Cortex of kidney (tissue), 1 donor: ENCODE measurements at places on chromosomes 7 and 10.

DNA sequence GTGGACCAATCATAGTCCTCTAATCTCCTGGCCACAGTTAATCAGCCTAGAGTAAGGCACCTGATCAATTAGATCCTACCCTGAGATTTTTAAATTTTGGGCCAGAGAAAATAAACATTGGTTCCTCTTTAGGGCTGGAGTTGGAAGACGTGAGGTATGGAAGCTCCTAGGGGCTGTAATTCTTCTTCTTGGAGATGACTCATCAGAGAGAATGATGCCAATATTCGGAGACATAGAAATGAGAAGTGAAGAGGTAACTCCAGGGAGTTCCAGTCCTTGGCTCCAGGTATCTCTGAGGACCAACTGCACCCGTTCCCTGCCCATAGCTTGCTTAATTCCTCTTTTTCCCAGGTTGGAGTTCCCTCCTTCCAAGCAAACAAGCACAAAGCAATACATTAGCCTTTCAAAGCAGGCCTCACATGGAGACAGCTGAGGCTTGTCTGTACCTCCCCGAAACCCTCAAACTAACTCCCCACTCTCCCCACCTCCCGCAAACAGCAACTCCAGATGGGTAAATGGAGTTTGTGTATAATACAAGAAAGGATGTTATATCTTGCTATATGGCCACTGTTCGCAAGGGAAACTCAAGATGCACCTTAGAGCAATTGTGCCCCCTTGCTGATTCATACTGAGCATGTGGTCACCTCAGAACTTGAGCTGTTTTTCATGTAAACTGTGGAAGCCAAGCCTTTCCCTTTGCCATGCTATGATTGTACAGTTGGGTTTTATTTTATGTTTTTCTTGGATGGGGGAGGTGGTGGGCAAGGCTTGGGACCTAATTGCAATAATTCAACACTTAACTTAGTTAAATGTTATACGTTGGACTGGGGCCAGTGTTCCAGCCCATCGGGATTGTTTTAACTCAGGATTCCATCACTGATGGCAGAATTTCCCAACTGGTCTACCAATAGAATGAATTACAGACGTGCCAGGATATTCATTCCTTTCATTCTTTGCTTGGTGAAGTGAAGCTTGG, 29.3 kb downstream of the PIK3AP1 start:
- no peak for DNase-seq

- no peak for DNase-seq
These were observed 25.1 kb downstream of the AP5Z1 start for GRCh38 chr7:4800487-4800886.

- DNase-seq: no peak
These were observed 3.2 kb downstream of the TES start for GRCh38 chr7:116213361-116214130.

DNA sequence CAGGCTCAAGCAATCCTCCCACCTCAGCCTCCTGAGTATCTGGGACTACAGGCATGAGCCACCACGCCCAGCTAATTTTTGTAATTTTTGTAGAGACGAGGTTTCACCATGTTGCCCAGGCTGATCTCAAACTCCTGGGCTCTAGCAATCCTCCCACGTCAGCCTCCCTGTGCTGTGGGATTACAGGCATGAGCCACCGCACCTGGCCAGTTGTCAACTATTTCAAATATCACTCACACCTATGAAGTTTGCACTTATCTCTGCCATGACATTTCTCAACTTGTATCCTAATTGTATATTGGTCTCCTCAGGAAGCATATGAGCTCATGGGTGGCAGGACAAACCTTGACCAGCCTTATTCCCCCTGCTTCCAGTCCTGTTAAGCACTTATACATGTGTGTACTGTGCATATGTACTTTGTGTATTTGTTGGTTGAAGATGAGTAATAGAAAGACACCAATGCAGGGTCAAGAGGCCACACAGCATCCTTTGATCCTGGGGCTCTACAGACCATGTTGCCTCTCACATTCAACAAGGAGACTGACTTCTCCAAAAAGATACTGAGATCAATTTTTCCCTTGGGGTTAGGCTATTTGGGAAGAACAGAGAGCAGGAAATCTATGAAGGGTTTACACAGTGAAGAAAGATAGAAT, 82.2 kb downstream of the SLC16A9 start:
- DNase-seq: no peak

DNA sequence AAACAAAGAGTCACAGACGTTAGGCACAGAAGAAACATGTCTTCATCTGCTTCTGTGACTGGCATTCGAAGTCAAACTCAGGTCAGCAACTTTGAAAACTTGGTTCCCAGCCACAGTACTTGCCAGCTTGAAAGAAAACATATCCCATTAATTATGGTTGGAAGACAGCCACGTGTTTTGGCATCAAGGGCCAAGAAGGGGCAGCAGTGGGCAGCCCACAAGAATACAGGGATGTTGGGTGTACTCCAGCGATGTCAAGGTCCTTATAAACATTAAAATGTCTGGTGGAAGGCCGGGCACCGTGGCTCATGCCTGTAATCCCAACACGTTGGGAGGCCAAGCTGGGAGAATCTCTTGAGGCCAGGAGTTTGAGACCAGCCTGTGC, 29.5 kb downstream of the JCAD start:
- no peak for DNase-seq

GRCh38 chr7:138194567-138194966, 118.3 kb downstream of the AKR1D1 start:
- DNase-seq: no peak

- no peak for DNase-seq
These were observed 26.2 kb upstream of the SLC29A3 start for GRCh38 chr10:71292624-71293445.

GRCh38 chr10:102741726-102742237, 2.0 kb upstream of the WBP1L start:
- no peak for DNase-seq

DNA sequence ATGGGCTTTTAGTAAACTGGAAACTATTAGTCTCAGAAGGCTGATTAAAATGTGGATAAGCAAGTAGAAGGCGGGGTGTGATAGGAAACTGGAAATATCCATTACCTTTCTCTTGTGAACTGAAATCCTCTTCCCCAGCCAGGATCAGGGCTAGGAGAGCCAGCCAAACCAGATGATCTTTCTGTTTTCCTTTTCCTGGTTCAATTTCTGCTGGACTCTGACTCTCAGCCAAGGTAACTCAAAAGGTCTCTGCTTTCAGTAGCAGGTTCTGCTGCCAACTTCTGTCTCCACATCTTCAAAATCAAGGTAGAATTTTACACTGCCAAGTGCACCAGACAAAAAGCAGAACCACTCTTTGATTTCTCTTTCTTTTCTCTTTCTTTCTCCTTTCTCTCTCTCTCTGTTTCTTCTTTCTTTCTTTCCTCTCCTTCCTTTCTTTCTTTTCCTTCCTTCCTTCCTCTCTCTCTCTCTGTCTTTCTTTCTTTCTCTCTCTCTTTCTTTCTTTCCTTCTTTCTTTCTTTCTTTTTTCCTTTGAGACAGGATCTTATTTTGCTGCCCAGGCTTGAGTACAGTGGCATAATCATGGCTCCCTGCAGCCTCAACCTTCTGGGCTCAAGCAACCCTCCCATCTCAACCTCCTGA, 30.8 kb downstream of the OTUD1 start:
- DNase-seq: no peak

DNA sequence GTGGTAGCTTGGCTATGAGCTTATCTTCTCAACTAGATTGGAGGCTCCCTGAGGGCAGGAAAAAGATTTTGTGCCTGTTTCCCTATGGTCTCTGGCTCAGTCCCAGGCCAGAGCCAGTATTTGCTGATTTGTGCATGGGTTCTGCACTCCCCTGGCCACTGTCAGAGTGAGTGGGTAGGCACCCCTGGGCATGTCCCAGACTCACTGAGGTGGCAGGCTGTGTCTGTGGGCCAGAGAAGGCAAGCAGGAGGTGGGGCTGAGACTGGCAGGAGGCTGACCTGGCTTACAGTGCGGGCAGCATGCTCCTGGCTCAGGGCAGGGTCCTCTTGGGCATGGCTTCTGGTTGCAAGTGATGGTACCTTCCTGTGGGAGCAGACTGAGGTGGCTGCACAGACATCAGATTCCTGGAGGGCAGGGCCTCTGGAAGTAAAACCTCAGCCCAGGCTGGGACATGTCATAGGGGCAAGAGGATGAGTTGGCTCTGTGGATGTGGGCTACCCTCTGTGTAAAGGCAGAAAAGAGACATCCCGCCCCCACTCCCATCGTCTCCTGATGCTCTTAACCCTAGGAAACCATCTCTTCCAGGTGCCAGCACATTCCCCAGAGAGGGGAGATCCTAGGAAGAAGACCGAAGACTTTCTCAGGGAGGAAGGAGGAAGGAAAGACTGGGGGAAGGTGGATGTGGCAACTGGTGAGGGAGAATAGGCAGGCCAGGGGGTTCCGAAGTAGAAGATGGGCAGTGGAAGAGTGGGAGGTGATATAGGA, 4.3 kb downstream of the KCP start:
- DNase-seq: no peak

DNA sequence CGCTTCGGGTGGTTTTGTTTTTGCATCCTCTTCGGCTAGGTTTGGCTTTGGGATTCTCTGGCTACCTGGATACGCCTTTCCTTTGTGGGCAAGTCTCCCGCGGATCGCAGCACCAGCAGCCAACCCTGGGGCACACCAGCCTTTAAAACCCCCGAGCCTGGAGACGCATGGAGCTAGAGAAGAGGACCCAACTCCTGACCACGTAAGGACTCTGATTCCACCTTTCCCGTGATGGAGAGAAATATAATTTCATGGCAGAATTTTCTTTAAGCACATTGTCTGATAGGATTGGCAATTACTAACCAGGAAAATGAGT, 535.4 kb upstream of the GALNT17 start:
- DNase-seq: no peak

- no peak for DNase-seq
These were observed 83.8 kb upstream of the GPR26 start for GRCh38 chr10:123582084-123582989.

- no peak for DNase-seq
These were observed 30.4 kb downstream of the MAD1L1 start for GRCh38 chr7:2202361-2202761.

GRCh38 chr10:2925631-2926030, 141.7 kb upstream of the PFKP start:
- DNase-seq: no peak

DNA sequence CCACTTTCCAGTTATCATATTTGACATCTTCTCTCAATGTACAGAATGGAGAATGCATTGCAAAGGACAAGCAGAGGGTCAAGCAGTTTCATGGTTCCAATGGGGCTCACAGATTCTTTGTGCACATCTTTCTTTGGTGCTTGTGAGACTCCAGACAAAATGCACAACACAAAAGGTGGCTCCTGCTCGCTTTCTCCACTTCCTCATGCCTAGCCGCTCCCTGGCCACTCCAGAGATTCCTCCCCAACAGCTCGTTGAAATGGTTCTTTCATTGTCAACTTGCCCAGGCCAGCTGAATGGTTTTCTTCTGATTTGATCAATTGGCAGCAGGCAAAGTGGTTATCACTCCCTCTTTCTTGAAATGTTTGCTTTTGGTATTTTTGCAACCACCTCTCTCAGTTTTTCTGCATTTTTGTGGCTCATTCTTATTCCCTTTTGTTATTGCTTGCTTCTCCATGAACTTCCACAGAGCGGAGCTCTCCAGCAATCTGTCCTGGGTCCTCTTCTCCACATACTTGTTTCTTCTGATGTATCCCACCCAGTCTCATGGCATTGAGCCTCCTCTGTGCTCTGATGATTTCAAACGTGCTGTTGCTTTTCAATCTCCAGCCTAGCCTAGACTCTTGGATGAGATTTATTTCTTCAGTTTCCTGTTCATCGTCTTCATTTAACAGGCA, 507.8 kb upstream of the MKI67 start:
- no peak for DNase-seq

- no peak for DNase-seq
These were observed 286.1 kb downstream of the EXOC4 start for GRCh38 chr7:133539016-133539415.

DNA sequence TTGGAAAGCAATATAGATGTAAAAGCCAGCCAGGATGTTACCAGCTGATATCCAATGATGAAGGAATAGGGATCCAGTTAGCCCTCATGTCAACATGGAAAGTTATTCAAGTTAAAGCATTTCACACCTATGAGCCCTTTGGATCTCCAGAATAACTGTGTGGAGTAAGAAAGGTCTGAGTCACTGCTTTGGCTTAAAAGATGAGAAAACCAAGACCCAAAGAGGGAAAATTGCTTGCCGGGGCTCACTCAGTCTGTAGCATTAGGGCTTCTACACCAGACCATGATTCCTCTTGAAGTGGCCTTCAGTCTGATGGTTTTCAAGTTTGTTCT, 12.6 kb downstream of the LSM5 start:
- DNase-seq: no peak

- no peak for DNase-seq
These were observed 239.9 kb downstream of the CAMK1D start for GRCh38 chr10:12589291-12589690.

DNA sequence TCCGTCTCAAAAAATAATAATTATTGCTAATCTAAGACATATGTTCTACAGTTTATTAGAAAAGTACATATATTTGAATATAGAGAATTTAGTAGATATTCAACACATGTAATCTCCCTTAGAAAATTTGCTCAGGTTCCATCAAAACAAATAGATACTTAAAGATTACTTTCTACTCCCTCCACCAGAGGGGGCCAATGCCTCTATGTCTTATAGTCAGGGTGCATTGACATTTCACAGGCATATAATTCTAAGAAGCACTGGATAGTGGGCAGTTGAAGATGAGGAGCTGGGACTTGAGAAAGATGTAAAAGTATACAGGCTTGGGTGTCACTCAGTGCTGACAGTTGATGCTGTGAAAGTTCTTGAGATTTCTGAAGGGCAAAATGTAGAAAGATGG, 301.6 kb upstream of the HPS1 start:
- no peak for DNase-seq

- no peak for DNase-seq
These were observed 209.9 kb downstream of the ZNF365 start for GRCh38 chr10:62583876-62584615.

DNA sequence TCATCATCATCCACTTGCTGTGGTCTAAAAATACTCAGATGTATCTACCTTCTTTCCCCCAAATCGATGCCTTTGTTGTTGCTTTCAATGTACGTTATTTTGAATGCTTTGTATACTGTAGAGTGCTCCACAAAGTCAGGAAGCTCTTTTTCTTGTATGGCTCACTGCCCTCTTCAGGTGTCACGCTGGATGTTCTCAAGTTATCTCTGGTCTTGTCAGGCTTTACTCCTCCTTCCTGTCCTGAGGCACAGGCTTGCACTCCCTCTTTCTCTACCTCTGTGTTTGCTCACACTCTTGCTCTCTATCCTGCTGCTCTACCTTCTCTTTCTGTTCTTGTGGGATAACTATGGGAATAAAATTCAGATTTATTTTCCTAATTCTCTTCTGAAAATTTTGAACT, 381.3 kb downstream of the NRG3 start:
- no peak for DNase-seq
